NCI-H226 (cell line): ENCODE measurements at places on chromosomes 1 and 21.
A peak's percentile ranks its signal among the peaks of the same experiment; 100 is the strongest.

DNA sequence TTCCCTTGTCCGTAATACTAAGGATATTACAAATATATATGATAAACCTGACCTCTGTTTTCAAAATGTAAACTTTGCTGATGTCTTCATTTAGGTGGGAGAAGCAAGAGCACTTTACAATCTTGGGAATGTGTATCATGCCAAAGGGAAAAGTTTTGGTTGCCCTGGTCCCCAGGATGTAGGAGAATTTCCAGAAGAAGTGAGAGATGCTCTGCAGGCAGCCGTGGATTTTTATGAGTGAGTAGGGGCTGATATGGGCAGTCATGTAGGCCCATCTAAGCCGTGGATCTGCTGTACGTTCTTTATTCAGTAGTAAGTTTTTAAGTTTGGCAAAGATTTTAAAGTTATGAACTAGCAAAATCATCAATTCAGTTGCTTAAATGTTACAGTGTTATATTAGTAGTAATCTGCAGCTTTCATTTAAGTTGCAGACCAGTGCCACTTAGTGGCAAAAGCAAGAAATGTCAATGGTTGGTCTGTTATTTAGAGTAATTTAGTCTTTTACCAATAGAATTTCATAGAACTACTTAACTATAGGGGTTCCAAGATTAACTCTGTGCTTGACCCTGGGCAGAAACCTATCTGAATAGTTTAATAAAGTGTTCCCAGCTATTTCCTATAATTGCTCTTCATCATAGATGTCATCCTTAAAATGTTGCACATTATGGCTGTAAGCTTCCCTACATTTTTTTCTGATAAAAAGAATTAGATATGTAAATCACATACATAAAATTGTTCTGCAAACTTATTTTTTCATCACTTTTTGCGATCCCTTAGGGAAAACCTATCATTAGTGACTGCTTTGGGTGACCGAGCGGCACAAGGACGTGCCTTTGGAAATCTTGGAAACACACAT is 21.3 kb downstream of the GPSM2 start:
- DNase-seq, result peak; percentile 23

- DNase-seq, result no peak
These were observed 414.7 kb upstream of the PROX1 start for GRCh38 chr1:213572912-213573647.

DNA sequence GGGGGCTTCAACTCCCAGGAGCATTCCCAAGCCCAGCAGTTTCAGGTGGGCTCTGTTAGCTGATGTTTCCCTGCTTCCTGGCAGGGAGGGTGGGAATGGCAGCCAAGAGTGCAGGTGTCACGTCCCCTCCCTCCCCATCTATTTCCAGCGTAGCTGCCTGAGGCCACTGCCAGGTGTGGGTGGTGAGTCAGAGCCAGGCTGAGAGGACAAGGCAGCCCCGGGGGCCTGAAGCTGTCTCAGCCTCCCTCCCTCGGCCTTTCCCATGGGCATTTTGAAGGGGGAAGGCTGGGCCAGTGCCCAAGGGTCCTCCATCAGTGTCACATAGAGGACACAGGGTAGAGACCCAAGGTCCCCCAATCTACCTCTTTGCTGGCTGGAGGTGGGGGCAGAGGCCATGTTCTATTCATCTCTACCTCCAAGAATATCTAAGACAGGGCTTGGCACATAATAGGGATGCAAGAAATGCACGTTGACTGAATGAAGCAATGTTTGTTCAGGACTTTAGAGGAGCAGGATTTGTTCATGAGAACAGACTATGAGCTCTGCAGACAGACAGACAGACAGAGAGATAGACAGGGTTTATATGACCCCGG is 34.4 kb upstream of the ID3 start:
- peak; percentile 7 for DNase-seq

GRCh38 chr1:109105881-109106280 is 8.0 kb upstream of the ELAPOR1 start:
- DNase-seq, result no peak
